ENCODE measurements at places on chromosomes 4 and X.

DNA sequence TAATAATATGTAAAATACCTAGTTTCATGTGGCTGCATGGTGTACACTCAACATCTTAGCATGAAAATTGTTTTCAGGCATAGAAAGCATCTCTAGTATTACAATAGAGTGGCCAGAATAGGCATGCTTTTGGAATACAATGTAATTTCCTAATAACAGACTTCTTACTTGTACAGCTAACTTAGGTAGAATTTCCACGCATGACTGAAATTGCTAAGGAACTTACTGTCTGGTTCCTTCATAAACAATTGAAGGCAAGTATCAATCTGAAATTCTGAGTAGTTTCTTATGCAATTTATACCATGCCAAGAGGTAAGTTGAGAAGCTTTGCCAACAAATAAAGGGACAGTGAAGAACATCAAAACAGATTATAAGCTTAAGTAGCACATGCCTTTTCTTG is 26.7 kb downstream of the SULT1E1 start:
- no peak for DNase-seq

DNA sequence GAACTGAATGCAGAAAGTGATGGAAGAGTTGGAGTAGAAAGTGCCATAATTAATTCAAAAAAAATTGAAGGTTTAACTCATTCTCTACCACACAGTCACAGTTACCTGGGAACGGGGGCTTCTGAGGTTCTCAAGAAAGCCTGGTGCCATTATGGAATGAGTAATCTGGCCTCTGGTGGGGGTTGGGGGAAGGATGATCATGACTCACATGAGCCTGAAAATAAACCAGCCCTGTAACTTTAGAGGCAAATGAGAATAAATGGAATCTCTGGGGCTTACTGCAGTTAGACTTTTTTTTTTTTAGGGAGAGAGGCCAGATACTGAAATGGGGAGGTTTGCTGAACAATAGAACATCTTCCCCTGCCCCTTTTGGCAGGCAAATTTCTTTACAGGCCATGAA is 55.3 kb downstream of the SOD3 start:
- DNase-seq: no peak

DNA sequence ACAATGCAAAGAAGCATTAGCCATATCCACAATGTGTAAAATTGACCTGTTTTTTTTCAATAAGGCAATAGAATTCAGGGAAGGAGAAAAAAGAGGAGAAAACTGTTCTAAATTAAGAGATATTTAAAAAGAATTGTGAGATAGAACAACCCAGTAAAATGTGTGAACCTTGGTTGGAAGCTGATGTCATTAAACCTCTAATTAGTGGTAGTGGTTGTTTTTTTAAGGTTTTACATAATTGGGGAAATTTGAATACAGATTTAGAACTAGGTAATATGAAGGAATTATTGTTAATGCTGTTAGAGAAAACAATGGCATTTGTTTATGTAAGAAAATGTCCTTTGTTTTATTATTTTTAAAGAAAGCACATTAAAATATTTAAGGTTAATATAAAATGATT is 15.1 kb upstream of the H2AZ1 start:
- no peak for DNase-seq

GRCh38 chr4:99389606-99390005 is 37.1 kb upstream of the ADH1C start:
- DNase-seq: no peak

- DNase-seq: peak; percentile 3
These were observed 10.0 kb downstream of the TNIP3 start for GRCh38 chr4:121154103-121154515.

Measured in effector CD4-positive, alpha-beta T cell (primary cell).